ENCODE measurements at places on chromosomes 1 and 21. TPM values are rescaled to one million over a fixed set of nuclear protein-coding genes. Genes with fewer than 3 reads are reported as not detected.

- no peak for DNase-seq
These were observed 84.1 kb upstream of the VANGL1 start for GRCh38 chr1:115557715-115558114.

- peak; percentile 99 for DNase-seq
These were observed 122.3 kb upstream of the TMPRSS2 start for GRCh38 chr21:41630249-41630648.

- DNase-seq, result no peak
These were observed 33.9 kb upstream of the IPO9 start for GRCh38 chr1:201795066-201795465.

- peak; percentile 16 for DNase-seq
These were observed 177.1 kb upstream of the EDN2 start for GRCh38 chr1:41661428-41662060.

- DNase-seq, result peak; percentile 91
These were observed 27.8 kb downstream of the ASAP3 start for GRCh38 chr1:23456226-23456625.

The A3GALT2 gene
- not detected for total RNA-seq

The PCSK9 gene
- total RNA-seq, result 0.67 TPM

The BRINP3 gene
- not detected for total RNA-seq

The EIF3I gene
- total RNA-seq, result 230 TPM

The APOBEC4 gene
- total RNA-seq, result not detected
